ENCODE measurements at places on chromosomes 5 and 9. TPM values are rescaled to one million over a fixed set of nuclear protein-coding genes. Genes with fewer than 3 reads are reported as not detected.

Gene SPAAR
- 5.3 TPM for total RNA-seq

- H3K36me3 ChIP-seq, result no peaks in the 10 kb centered on the region
- no peaks in the 10 kb centered on the region for H3K27me3 ChIP-seq
- H3K4me1 ChIP-seq, result no peaks in the 10 kb centered on the region
- DNase-seq, result no peak
- H3K27ac ChIP-seq, result peak overlapping the region; percentile 99
Measured at GRCh38 chr9:111898331-111899096, 1.9 kb downstream of the UGCG start.

Gene TRIP13
- total RNA-seq, result 1.6 TPM

DNA sequence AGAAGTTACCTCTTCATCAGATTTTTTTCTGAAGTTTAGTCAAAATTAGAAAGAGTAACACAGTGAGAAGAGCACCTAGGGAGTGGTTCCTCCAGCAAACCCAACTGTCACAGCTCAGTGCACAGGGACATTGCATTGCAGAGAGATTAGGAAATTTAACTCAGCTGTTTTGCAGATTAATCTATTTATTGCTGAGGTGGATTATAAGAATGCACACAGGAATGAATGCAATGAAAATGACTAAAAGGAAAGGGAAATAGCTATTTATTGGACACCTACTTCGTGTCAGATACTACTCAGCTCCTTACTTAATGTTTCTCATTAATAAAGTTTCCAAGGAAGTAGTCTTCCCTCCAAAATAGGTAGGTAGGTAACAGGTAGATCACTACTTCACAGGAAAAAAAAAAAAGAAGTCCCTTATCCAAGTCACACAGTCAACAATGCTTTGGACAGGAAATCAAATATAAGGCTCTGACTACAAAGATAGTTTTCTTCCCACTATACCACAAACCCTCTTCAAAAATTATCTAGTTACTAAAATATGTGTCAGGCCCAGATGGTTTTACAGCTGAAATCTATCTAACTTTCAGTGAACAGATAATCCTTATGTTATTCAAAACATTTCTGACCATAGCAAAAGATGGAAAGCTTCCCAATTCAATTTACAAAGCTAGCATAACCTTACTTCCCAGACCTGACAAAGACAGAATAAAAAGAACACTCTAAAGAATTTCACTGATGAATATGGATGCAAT, 442.2 kb upstream of the MPDZ start:
- no peak overlapping the region for H3K4me3 ChIP-seq
- no peaks in the 10 kb centered on the region for H3K36me3 ChIP-seq
- no peak for DNase-seq

- H3K36me3 ChIP-seq, result peaks cover 14% of the 10 kb centered on the region
- no peak overlapping the region for H3K27ac ChIP-seq
- DNase-seq, result no peak
- no peaks in the 10 kb centered on the region for H3K4me1 ChIP-seq
- no peak overlapping the region for H3K4me3 ChIP-seq
Measured at GRCh38 chr9:137723783-137724445, 105.1 kb downstream of the EHMT1 start.

- no peak overlapping the region for H3K4me3 ChIP-seq
- no peak overlapping the region for H3K27ac ChIP-seq
- H3K4me1 ChIP-seq, result peaks cover 4% of the 10 kb centered on the region
- no peaks in the 10 kb centered on the region for H3K36me3 ChIP-seq
- H3K27me3 ChIP-seq, result no peaks in the 10 kb centered on the region
Measured at GRCh38 chr9:129840034-129840433, 4.8 kb downstream of the USP20 start.

DNA sequence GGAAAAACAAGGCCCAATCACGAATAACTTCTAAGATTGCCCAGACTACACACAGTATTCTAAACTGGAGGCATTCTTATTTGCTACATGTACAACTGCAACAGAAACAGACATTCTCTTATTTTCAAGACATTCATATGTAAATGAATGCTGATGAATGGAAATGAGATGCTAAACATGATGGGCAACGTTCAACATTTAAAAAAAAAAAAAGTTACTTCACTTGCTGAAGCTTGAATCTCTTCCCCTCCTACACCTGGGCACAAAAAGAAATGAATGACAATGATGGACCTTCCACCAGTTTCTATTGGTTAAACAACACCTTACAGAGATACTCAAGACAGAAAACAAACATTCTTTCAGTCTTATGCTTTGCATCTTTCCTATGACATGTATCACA, 160.5 kb downstream of the BNC2 start:
- H3K4me1 ChIP-seq, result peaks cover 6% of the 10 kb centered on the region
- H3K27me3 ChIP-seq, result no peaks in the 10 kb centered on the region
- DNase-seq, result no peak
- no peak overlapping the region for H3K4me3 ChIP-seq
- H3K36me3 ChIP-seq, result no peaks in the 10 kb centered on the region

GRCh38 chr5:174311121-174311520, 265.6 kb downstream of the NSG2 start:
- H3K36me3 ChIP-seq, result no peaks in the 10 kb centered on the region
- no peak overlapping the region for H3K27ac ChIP-seq
- no peak for DNase-seq
- no peak overlapping the region for H3K4me3 ChIP-seq
- no peaks in the 10 kb centered on the region for H3K4me1 ChIP-seq

GRCh38 chr5:96180684-96181435, 219.2 kb upstream of the ELL2 start:
- H3K4me3 ChIP-seq, result no peak overlapping the region
- no peaks in the 10 kb centered on the region for H3K36me3 ChIP-seq
- H3K4me1 ChIP-seq, result peaks cover 2% of the 10 kb centered on the region

- DNase-seq, result no peak
- H3K4me1 ChIP-seq, result no peaks in the 10 kb centered on the region
- H3K36me3 ChIP-seq, result no peaks in the 10 kb centered on the region
- H3K27me3 ChIP-seq, result no peaks in the 10 kb centered on the region
- no peak overlapping the region for H3K4me3 ChIP-seq
Measured at GRCh38 chr9:120156376-120156775, 423.6 kb downstream of the CDK5RAP2 start.

DNA sequence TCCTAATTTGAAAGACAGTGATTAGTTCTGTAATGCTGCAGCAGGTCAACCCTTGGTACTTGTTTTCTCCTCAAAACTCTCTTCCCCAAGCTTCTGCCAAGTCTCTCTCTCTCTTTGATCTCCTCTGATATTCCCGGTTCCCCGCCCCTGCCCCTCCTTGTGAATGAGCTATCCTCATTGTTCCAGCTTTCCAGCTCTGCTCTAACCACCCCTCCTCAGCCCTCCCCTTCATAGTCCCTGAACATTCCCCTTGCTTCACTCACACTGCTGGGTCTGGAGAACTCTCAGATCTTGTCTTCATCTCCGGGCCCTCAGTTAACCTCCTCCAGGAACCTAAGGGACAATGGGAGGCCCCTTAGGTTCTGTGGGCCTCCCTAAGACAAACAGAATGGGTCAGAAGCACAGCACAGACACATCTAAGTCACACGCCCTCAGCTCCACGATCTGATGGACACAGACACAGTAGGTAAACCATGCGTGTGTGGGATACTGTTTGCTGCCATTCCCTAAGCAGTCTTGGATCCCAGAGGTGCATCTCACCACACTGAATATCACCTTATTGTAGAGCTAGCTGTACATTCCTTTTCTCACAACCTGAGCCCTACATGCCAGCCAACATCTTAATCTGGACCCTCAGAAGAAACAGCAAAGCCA, 17.4 kb upstream of the LARP1 start:
- H3K27me3 ChIP-seq, result no peaks in the 10 kb centered on the region
- DNase-seq, result no peak
- no peak overlapping the region for H3K27ac ChIP-seq
- no peak overlapping the region for H3K4me3 ChIP-seq
- no peaks in the 10 kb centered on the region for H3K4me1 ChIP-seq

Gene CCL21
- 92.8 TPM for total RNA-seq

DNA sequence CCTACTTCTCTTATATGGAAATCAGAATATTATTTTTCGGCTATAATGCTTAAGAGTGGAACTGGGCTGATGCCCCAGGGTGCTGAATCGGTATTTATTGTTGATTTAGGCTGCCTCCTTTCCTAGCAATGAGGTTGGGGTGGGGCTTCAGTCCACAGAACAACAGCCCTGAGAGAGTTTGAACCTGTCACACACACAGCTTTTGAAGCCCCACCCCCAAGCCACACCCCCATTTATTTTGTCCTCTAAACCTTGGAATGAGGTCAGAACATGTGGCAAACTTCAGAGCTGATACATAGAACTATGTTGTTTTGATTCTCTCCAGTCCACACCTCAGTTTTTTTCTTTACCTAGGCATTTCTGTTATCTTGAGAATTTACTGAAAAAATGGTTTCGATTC, 51.7 kb upstream of the CAMK4 start:
- H3K27me3 ChIP-seq, result no peaks in the 10 kb centered on the region
- no peak overlapping the region for H3K4me3 ChIP-seq
- H3K4me1 ChIP-seq, result no peaks in the 10 kb centered on the region
- DNase-seq, result no peak
- H3K36me3 ChIP-seq, result no peaks in the 10 kb centered on the region

DNA sequence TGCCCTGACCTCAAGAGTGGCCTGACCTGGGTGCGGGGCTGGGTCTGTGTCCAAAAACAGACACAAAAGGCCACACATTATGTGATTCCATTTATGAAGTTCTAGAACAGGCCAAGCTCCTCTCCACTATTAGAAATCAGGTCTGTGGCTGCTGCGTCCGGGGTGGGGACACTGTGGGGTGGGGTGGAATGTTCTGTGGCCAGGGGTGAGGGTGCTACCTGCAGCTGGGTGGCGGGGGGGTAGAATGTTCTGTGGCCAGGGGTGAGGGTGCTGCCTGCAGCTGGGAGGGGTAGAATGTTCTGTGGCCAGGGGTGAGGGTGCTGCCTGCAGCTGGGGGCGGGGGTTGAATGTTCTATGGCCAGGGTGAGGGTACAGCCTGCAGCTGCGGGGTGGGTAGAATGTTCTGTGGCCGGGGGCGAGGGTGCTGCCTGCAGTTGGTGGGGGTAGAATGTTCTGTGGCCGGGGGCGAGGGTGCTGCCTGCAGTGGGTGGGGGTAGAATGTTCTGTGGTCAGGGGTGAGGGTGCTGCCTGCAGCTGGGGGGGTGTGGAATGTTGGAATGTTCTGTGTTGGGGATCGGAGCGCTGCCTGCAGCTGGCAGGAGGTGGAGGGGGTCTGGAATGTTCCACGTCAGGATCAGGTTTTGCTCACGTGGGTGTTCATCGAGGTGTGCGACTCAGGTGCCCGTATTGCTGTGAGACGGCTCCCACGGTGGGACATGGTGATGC, 8.3 kb downstream of the LCN12 start:
- H3K4me3 ChIP-seq, result no peak overlapping the region
- H3K27me3 ChIP-seq, result no peaks in the 10 kb centered on the region
- DNase-seq, result peak; percentile 71
- H3K36me3 ChIP-seq, result no peaks in the 10 kb centered on the region
- H3K4me1 ChIP-seq, result no peaks in the 10 kb centered on the region
- H3K27ac ChIP-seq, result no peak overlapping the region

Gene GRIA1
- total RNA-seq, result 0.50 TPM

Gene NOXA1
- 21.8 TPM for total RNA-seq

Gene GFI1B
- 0.28 TPM for total RNA-seq

- no peaks in the 10 kb centered on the region for H3K27me3 ChIP-seq
- no peaks in the 10 kb centered on the region for H3K36me3 ChIP-seq
- peak overlapping the region; percentile 72 for H3K4me3 ChIP-seq
- peak; percentile 90 for DNase-seq
Measured at GRCh38 chr9:37471942-37472684, 6.9 kb upstream of the ZBTB5 start.

DNA sequence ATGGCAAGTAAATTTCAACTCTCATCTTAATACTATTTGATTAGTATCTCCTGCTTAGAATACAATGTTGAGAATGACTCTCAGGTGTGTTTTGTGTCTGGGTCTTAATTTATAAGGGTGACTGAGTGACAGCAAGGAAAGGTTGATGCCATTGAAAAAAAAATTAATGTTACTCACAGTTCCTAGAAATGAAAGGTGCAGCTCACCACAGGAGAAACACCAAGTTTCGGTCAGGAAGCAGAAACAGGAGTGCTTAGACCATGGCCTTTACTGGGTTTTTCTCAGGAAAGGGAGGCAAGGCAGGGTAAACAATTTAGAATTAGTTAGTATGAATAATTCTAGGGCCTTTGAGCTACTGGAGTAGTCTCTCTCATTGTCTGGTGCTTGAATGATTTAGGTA, 159.2 kb upstream of the C9orf72 start:
- no peak for DNase-seq
- H3K4me1 ChIP-seq, result no peaks in the 10 kb centered on the region
- no peaks in the 10 kb centered on the region for H3K36me3 ChIP-seq
- no peak overlapping the region for H3K4me3 ChIP-seq
- H3K27me3 ChIP-seq, result no peaks in the 10 kb centered on the region

DNA sequence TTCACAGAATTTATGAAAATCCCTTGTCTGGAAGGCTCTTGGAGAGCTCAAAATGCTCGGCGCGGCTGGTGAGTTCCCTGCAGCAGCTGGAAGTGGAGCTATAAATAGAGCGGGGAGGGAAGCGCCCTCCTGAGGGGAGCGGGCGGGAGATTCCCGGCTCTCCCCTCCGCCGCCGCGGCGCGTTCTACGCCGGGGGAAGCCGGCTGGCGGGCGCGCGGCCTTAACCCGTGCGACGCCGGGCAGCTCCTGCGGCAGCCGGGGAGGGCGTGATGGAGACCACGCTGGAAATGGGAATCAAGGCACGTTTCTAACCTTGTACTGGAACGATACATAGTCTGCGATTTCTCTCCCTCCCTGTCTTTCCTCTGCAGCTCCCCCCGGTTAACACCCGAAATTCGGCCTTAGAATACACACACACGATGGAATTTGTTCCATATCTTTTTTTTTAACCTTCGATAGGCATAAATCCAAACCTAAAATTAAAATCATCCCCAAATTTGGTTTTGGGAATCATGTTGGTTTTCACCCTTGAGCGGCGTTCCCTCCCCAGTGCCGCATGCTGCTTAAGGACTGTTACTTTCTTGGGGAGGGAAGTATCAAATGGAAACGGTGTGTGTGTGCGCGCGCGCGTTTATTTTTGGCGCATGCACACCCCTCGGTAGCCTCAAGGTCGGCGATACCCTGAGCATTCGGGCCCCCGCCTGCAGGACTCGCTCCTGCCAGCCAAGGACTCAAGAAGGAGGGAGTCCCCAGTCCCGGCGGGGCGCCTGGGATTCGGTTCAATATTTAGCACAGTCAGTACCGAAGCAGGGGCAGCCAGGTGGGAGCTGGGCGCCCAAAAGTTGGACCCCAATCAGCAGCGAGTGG, 306.3 kb upstream of the KCNN2 start:
- DNase-seq, result peak; percentile 83
- H3K27me3 ChIP-seq, result no peaks in the 10 kb centered on the region
- H3K4me3 ChIP-seq, result peak overlapping the region; percentile 80

GRCh38 chr5:13809921-13810320, 134.6 kb downstream of the DNAH5 start:
- no peak for DNase-seq
- H3K27me3 ChIP-seq, result no peaks in the 10 kb centered on the region
- no peak overlapping the region for H3K27ac ChIP-seq
- no peaks in the 10 kb centered on the region for H3K4me1 ChIP-seq
- H3K4me3 ChIP-seq, result no peak overlapping the region

DNA sequence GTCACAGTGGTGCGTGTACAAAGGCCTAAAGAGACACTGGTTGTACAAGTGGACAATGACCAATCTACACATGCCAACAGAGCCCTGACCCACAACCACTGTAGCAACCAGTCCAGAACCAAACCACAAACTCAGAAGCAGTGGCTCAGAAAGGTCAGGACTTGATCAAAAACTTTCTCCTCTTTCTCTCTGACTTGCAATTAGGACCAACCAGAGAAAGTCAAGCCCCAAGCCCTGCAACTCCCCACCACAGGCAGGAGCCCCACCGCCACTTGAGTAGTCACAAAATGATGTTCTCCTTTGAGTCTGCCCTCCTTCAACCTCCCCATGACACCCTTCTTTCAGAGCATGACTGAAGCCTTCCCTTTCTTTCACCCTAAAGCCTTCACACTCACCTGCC, 291.8 kb downstream of the CDH10 start:
- H3K4me3 ChIP-seq, result no peak overlapping the region
- H3K36me3 ChIP-seq, result no peaks in the 10 kb centered on the region
- H3K4me1 ChIP-seq, result no peaks in the 10 kb centered on the region
- DNase-seq, result peak; percentile 53
- H3K27me3 ChIP-seq, result no peaks in the 10 kb centered on the region
- no peak overlapping the region for H3K27ac ChIP-seq
